AG08395 (cell line): ENCODE measurements at places on chromosomes 3 and 15.

DNA sequence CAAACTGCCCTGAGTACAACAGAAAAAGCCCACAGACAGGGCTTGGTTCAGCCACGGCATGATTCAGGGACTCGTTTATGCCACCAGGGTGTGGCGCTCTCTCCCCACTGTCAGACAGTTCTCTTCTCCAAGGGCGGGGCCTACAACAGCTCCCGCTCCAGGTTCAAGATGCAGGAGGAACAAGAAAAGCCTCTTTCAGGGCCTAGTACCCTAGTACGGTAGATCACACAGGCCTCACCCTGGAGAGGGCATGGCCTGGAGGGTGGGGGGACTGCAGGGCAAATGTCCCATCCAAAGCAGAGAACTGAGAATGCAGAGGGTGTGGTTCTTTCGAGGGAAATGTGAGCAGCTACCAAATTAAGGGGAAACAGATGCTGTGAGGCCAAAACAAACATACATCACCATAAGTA is 12.0 kb downstream of the MESD start:
- DNase-seq: peak; percentile 74

GRCh38 chr3:101838691-101839090 is 10.6 kb upstream of the NFKBIZ start:
- DNase-seq: no peak

DNA sequence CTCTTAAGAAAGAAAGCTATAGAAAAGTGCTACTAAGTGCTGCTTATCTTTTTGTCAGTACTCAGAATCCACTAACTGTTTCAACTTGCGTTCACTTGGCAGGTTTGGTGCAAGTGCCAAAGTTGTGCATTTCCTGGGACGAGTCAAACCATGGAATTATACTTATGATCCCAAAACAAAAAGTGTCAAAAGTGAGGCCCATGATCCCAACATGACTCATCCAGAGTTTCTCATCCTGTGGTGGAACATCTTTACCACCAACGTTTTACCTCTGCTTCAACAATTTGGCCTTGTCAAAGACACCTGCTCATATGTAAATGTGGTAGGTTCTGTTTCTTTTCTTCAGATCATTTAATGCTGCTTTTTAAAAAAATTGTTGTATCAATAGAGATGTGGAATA is 32.6 kb downstream of the GYG1 start:
- no peak for DNase-seq

- no peak for DNase-seq
Measured at GRCh38 chr3:164407111-164407510, 671.2 kb downstream of the SI start.

- no peak for DNase-seq
Measured at GRCh38 chr3:37499061-37499785, 324.8 kb upstream of the LRRFIP2 start.

DNA sequence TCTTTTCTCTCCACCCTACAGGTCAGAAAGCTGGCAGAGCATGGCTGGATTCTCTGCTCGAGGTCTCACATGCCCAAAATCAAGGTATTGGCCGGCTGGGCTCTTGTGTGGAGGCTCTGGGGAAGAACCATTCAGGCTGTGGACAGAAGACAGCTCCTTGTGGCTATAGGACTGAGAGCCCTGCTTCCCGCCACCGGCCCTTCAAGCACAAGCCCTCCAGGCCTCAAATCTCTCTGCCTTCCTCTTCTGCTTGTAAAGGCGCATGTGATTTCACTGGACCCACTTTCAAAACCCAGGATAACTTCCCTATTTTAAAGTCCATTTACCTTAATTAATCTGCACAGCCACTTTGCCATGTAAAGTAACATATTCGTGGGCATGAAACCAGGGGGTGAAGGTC is 36.2 kb upstream of the MGLL start:
- DNase-seq: no peak
